Activated naive CD4-positive, alpha-beta T cell treated with anti-CD3 and anti-CD28 coated beads, Interleukin-2, amount 10 ng/mL, durations not matched to agents 7 days and 5 days (primary cell): ENCODE measurements at places on chromosomes 6 and 20.

DNA sequence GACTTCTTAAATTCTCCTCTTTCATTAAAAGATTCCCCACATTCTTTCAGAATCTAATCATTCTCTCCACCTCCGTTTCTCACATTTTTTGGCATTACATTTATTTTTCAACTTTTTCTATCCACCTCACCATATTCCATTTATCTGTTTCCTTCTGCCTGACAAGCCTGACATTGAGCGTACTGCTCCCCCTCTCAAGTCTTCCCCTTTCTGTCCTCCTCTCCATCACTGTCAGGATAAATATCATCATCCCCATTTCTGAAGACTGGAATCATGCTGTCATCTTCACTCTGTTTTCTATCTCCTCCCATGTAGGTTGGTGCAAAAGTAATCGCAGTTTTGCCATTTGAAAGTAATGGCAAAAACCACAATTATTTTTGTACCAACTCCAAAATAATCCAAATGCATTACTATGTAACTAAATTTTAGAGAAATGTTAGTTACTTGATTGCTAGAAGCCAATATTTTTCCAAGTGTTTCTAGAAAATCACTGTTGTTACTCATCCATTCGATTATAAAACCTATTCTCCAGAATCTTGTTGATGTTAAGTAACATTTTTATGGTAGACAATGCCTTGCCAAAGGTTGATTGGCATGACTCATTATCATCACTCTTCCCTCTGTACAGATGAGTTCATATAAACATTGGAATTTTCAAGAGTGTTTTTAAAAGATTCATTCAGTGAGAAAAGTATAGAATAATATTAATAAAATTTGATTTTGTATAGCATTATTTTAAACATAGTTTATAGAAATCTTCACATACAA lies 292.3 kb upstream of the RNF217 start:
- no peak for DNase-seq

- no peak for DNase-seq
Measured at GRCh38 chr6:88301256-88301655, 135.1 kb upstream of the CNR1 start.

DNA sequence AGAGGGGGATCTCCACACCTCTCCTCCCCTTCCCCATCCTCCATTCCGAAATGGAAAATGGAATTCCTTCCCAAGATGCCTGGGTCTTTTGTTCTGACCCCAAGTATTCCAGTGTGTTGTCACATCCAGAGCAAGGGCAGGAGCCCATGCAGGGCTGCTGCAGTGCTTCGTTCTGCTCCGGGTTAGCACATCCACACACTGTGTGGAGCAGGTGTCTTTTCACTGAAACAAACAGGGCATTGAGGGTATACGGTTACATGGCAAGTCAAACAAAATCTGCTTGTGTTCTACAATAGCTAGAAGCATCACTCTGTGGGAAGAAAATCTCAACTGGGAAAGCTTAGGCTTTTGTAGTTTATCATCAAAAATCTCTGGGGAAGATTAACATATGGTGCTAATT lies 56.9 kb downstream of the LYRM2 start:
- DNase-seq, result no peak

GRCh38 chr6:141969201-141969600 lies 163.5 kb upstream of the GJE1 start:
- no peak for DNase-seq

DNA sequence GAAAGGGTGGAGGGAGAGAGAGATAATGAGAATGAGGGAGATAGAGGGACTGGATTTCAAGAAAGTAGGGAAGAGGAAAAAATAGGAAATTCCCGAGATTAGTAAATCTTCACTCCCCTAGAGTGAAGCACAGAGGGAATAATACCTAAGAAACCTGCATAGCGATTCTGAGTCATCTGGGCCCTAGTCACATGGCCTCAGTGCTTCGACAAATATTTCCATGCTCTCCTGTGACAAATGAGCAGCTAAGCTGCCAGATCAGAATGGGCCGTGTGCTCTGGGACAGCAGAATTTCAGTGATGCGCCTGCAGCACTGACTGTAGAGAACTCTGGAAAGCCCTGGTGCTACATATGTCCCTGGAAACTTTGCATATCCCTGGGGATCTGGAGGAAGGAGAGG lies 48.6 kb upstream of the GRIK2 start:
- DNase-seq, result no peak

DNA sequence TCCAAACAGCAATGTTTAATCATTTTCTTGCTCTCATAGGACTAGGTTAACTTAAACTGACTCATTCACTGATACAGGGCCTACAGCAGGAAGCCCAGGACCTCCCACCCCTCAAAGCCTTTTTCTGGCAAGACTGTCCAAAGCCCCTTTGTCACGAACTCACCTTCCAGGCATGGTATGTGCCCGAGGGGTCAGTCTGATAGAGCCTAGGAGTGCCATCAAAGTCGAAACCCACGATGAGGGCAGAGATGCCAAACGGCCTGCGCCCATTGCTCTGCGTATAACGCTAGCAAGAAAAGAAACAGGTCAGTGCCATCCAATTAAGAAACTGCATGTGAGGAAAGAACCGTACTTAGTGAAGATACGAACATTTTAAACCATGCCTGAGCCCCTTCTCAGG lies 4.3 kb downstream of the PSMA7 start:
- no peak for DNase-seq

GRCh38 chr6:148580442-148580841 lies 166.4 kb upstream of the UST start:
- no peak for DNase-seq

- peak; percentile 43 for DNase-seq
Measured at GRCh38 chr20:62887152-62887859, 25.7 kb upstream of the TCFL5 start.

- DNase-seq, result no peak
Measured at GRCh38 chr6:13377054-13377758, 48.9 kb upstream of the TBC1D7 start.

GRCh38 chr6:107735906-107736635 lies 88.0 kb downstream of the SCML4 start:
- peak; percentile 47 for DNase-seq

- no peak for DNase-seq
Measured at GRCh38 chr6:55069132-55069781, 105.1 kb upstream of the HCRTR2 start.

DNA sequence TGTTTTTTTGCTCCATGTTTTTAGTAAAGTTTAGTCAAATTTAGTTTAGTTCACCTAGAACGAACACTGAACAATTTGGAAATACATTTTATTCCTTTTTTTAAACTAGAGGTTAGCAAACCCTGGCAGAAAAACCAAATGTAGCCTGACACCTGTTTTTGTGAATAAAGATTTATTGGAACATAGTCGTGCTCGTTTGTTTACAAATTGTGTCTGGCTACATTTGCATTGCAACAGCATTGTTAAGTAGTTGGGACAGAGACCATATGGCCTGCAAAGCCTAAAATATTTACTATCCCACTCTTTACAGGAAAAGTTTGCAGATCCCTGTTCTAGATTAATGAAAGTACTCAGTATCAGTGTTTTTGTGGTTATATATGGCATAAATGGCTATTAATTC lies 56.9 kb downstream of the CD109 start:
- no peak for DNase-seq

- no peak for DNase-seq
Measured at GRCh38 chr6:51300510-51300909, 481.8 kb downstream of the TFAP2B start.

- no peak for DNase-seq
Measured at GRCh38 chr6:37204014-37204751, 34.2 kb downstream of the PIM1 start.

DNA sequence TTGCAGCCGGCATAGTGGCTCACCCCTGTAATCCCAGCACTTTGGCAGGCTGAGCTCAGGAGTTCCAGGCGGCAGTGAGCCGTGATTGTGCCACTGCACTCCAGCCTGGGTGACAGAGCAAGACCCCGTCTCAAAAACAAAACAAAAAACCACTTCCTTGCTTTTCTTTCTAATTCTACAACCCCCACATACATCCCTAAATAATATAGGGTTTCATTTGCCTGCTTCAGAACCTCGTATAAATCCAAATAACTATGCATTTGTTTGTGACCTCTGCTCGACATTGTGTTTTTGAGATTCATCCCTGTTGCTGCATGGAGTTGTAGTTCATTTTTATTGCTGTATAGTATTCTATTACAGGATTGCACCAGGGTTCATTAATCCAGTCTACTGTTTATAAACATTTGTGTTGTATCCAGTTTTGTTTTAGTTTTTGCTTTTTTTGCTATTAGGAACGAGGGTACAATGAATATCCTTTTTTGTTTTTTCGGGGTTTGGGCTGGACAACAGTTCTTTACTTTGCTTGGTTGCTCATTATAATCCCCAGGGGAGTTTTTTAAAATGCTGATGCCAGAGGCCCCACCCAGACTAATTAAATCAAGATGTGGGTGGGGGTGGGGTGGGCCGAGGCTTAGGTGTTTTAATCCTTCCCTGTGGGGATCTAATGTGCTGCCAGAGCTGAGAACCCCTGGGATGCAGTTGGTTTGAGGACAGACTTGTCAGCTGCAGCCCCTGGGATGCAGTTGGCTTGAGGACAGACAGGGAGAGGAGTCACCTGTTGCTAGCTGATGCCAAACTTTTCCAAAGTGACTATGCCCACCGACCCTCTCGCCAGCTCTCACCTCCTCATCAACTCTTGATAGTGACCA lies 2.4 kb upstream of the SNAI1 start:
- DNase-seq, result no peak

GRCh38 chr6:35599761-35600658 lies 87.3 kb upstream of the TULP1 start:
- DNase-seq, result peak; percentile 27

DNA sequence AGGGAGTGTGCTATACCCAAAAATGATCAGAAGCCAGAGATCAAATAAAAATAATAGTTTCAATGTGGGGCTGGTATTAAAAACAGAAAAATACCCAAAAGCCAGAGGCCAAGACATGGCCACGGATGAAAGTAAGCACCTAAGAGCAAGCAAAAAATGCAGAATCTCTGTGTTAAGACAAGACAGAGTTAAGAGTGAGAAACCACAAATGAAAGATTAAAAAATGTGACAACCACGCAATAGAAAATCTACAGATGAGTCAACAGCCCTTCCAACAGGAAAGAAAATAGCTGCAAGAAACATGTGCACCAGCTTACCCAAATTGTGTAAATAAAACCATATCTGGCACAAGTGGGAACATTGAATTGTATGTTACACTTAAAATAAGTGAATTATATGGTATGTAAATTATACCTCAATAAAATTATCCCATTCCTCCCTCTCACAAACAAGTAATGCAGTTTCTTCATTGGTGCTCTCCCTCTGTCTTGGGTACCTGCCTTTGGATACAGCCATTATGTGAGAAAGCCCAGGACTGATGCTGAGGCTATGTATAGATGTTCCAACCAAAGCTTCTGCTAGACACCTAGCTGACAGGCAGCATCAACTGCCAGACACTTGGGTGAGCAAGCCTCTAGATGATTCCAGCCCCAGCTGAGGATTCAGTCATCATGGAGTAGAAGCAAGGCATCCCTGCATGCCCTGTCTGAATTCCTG lies 55.3 kb upstream of the UFL1 start:
- no peak for DNase-seq

GRCh38 chr6:149095842-149096241 lies 221.7 kb upstream of the TAB2 start:
- peak; percentile 37 for DNase-seq

- no peak for DNase-seq
Measured at GRCh38 chr6:139308936-139309603, 17.3 kb upstream of the TXLNB start.

- DNase-seq, result peak; percentile 33
Measured at GRCh38 chr6:25038999-25039398, 103.2 kb upstream of the RIPOR2 start.

GRCh38 chr20:24697411-24697810 lies 228.0 kb downstream of the SYNDIG1 start:
- no peak for DNase-seq

DNA sequence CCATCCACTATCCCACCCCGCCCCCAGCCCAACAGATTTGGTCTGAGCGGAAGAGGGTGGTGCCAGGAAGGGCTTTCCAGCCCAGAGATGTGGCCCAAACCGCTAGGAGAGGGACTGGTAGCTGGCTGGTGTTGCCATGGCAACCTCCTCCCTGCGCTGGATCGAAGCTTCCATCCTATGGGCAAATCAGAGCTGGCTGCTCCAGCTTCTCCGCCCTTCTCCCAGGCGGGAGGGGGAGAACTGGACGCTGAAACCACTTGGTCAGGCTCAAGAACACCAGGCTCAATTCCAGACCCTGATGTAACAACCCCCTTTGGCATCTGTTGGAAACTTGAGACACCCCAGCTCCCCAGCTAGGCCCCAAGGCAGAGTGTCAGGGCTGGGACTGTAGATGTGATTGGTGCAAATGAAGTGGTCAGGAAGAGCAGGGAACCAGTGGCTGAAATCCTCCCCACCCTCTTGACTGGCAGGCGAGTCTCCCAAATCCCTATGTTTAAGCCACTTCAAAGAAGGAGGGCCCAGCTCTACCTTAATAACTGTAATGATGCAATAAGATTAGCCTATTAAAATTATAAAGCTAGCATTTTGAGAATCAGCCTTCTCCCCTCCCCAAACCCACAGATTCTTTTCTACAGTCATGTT lies 4.2 kb downstream of the RIMS4 start:
- DNase-seq, result no peak

GRCh38 chr20:11676630-11677287 lies 240.9 kb upstream of the BTBD3 start:
- peak; percentile 21 for DNase-seq

DNA sequence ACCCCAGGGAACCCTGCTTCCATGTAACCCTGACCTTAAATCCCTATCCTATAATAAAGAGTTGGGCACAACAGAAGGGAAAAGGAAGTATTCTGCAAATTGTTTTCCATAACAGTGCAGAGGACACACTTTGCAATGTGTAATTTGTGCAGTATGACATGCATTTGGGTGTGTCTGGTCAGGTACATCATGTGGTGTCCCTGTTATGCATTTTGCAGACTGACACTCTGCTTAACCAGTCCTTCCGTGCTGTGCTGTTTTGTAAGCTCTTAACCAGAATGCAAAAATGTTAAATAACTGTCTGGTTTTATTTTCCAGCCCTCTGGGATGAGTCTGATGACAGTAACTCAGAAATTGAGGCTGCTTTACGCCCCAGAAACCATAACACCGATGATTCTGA lies 57.0 kb upstream of the XRN2 start:
- no peak for DNase-seq

DNA sequence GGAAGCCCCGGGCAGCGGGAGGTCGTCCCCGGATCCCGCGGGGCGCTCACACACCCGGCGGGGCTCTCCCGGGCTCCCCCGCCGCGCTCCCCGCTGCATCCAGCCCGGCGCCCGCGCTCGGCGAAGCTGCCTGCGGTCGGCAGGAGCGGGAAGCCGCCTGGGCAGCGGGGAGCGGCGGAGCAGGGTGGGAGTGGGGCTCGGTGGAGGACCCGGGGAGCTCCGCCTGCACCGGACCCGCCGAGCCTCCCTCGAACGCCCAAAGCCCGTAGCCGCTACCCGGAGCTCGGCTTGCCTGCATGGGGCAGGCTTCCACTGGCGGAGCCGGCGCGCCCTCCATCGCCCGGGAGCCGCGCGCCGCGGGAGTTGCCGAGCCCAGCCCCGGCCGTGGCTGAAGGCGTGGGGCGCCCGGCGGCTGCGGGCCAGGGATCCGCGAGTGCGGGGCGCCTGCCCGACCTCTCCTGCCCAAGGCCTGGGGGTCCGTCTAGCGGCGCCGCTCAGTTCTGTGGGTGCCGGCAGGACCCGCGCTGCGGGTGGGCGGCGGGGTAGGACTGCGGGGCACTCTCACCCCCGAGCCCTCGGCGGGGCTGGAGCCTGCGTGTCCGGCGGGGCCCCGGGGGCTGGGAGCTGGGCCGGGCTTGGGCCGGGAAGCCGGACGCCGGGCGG lies 671 bp downstream of the CDH4 start:
- DNase-seq, result no peak

GRCh38 chr20:25496968-25497401 lies 88.3 kb downstream of the NINL start:
- no peak for DNase-seq
